ENCODE measurements at places on chromosomes 12 and 14.
A peak's percentile ranks its signal among the peaks of the same experiment; 100 is the strongest.

DNA sequence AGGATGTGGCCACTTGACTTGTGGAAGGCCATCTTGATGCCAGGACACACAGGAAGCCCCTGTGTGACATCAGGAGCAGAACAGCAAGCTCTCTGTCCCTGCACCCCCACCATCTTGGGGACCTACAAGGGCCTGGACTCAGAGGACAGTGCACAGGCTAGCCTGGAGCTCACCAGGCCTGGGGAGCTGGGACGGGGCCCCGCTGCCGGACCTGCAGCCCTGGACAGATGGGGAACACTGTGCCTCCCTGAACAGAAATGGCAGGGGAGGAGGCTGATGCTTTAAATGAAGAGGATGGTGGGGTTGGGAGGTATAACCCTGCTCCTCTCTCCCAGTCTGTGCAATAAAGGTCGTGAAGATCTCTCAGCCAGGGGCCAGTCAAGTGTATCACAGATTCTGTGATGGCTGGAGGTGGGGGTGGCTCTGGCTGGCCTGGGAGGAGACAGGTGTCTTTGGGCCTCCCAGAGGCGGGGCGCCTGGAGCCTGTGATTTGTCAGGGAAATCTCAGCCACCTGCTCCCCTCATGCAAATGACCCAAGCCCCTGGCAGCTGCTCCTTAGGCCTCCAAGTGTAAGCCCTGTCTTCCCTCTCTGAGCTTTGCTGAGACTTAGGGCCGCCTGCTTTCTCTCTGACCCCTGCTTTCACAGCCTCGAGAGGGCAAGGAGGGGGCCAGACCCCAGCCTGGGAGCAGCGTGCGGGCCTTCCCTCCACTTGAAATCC lies 1.1 kb upstream of the GNB3 start:
- peak; percentile 80 for DNase-seq

DNA sequence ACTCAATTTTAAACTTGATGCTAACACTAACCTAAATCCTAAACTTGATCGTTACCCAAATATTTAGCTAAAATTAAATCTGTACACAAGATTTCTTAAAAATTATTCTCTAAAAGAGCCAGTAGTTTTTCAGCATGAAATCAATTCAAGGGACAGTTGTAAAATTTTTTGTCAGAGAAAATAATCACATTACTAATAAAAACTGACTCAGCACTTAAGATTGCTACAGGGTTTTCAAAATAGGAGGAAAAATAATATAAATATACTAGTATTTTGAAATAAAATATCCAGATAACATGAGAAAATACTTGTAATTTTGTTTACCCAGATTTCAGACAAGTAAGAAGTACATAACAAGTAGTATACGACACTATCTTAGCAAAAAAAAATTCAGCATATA lies 1268.1 kb upstream of the USP15 start:
- DNase-seq = no peak

- no peak for DNase-seq
Measured at GRCh38 chr14:95480109-95480886, 36.2 kb downstream of the SYNE3 start.

DNA sequence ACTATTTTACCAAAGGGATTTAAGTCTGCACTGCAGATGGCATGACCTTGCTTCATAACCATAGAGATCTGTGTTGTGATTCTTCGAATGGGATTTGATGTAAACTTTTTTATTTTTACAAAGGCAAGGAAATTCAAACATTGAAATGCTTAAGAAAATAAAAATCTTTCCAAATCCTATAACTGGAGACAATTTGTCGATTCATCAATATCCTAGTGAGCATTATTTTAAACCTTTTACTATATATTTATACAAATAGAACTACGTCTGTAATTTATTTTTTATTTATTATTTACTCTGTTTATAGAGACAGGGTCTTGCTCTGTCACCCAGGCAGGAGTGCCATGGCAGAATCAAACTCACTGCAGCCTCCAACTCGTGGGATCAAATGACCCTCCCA lies 14.3 kb upstream of the SCAF11 start:
- no peak for DNase-seq

- DNase-seq = no peak
Measured at GRCh38 chr12:110670161-110670701, 18.7 kb downstream of the HVCN1 start.

DNA sequence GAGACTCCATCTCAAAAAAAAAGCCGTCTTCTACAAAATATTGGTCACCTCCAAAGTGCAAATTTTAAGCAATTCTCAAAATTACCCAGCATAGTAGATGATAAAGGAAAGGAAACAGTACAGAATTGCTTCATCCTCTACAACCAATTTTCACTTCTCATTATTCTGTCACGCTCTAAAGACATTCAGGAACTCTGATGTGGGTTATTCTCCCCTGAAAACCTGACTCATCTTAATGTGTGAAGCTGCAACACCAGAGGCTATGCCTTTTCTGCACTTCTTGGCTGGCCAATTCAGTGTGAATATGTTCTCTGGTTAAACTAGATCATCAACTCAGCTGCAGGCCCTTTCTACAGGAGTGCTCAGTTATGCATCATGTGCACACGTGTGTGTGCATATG lies 11.0 kb downstream of the PTGER2 start:
- DNase-seq = peak; percentile 48

Measured in GM19239 (cell line).